Muscle of leg (tissue), 16 donors: ENCODE measurements at places on chromosomes 3 and 15. TPM values are rescaled to one million over a fixed set of nuclear protein-coding genes. Genes with fewer than 3 reads are reported as not detected.

Gene RTP1
- 0.14 TPM for polyA plus RNA-seq

GRCh38 chr3:153885359-153885758, 235.8 kb upstream of the ARHGEF26 start:
- no peaks in the 10 kb centered on the region for H3K27me3 ChIP-seq
- no peaks in the 10 kb centered on the region for H3K36me3 ChIP-seq
- H3K27ac ChIP-seq, result no peak overlapping the region
- H3K4me1 ChIP-seq, result no peaks in the 10 kb centered on the region

Gene GPR15
- 0.19 TPM for polyA plus RNA-seq

GRCh38 chr3:30319713-30320112, 286.7 kb upstream of the TGFBR2 start:
- peak; percentile 55 for DNase-seq
- no peaks in the 10 kb centered on the region for H3K36me3 ChIP-seq
- no peak overlapping the region for H3K4me3 ChIP-seq
- no peaks in the 10 kb centered on the region for H3K27me3 ChIP-seq
- no peak overlapping the region for H3K27ac ChIP-seq

GRCh38 chr3:31534065-31534425, 1.3 kb downstream of the STT3B start:
- peak; percentile 40 for DNase-seq
- H3K36me3 ChIP-seq, result no peaks in the 10 kb centered on the region

Gene RAB7A
- polyA plus RNA-seq, result 141 TPM

Gene FNDC3B
- 52.0 TPM for polyA plus RNA-seq

DNA sequence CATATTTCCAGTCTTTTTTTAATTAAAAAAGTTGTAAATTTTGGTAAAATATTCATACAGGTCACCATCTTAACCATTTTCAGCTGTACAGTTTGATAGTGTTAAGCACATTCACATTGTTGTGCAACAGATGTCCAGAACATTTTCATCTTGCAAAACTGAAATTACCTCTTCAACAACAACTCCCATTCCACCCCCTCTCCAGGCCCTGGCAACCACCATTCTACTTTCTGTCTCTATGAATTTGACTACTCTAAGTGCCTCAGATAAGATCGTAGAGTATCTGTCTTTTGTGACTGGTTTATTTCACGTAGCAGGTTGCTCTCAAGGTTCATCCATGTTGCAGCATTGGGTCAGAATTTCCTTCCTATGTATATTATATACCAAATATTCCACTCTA, 76.0 kb downstream of the SLCO3A1 start:
- H3K27me3 ChIP-seq, result no peaks in the 10 kb centered on the region
- H3K36me3 ChIP-seq, result no peaks in the 10 kb centered on the region
- no peak for DNase-seq
- H3K27ac ChIP-seq, result no peak overlapping the region
- H3K4me1 ChIP-seq, result peaks cover 5% of the 10 kb centered on the region
